ENCODE measurements at places on chromosomes 16 and 17. TPM values are rescaled to one million over a fixed set of nuclear protein-coding genes. Genes with fewer than 3 reads are reported as not detected.
A peak's percentile ranks its signal among the peaks of the same experiment; 100 is the strongest.

- DNase-seq: no peak
Observed at GRCh38 chr17:57956291-57957119, 1.3 kb upstream of the CUEDC1 start.

GRCh38 chr17:51428668-51429495, 168.5 kb downstream of the UTP18 start:
- DNase-seq: no peak

DNA sequence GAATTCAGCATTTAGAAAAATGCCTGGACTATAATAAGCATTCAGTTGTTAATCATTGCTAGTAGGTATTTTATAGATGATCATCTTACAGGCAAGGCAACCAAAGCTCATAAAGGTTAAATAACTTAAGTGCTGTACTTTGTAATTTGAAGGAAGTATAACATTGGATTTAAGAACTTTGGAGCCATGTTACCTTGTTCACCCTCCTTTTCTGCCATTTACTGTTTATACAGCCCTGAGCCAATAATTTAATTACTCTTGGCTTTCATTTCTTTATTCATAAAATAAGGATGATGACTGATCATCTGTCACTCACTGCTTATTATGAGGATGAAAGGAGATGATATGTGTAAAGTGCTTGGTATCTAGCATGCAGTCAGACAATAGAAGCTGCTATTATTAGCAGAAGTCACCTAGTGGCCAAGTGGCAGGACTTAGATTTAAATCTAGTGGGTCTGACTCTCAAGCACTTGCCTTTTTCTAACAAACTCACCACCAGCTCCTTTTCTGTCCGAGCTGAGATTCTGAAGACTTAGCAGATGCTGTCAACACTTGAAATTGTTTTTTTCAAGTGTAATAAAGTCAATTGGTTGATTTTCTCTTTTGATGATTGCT, 18.3 kb upstream of the DDX52 start:
- no peak for DNase-seq

DNA sequence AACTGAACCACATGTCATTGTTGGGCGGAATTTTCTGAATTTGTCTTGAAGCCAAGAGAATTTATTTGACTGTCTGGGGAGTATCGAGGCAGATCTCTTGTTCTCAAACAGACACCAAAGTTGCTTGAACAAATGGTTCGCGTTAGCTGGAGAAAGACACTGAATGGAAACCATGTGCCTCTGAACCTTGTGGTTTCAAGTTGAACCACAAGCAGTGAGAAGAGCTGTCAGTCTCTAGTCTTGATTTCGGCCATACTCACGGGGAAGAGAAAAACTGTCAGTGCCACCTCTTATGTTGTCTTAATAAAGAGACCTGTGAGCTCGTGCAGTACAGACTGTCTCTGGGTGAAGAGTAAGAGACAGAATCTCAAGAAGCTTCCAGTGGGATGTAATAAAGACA, 886.5 kb upstream of the SOX9 start:
- DNase-seq: no peak

Gene TEKT1
- 9.7 TPM for total RNA-seq

GRCh38 chr16:75073545-75074303, 42.9 kb downstream of the LDHD start:
- no peak for DNase-seq

Gene FBRS
- total RNA-seq: 68.6 TPM

DNA sequence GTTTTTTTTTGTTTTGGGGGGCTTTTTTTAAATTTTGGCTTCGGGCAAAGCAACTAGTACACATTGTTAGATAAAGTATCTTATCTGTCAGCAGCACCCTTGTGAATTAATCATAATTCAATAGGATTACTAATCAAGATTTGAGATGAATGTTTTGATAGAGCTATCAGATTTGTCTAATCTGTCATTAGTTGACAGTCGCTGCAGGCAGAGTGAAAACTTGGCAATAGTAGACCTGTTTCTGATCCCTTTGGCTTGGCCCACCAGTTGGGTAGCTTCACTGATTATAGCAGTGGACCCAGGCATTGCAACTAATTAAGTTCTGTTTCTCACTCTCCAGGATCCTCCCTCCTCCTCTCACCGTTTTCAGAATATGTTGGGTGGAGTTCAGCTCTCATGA, 258.6 kb downstream of the IRX3 start:
- DNase-seq: no peak

DNA sequence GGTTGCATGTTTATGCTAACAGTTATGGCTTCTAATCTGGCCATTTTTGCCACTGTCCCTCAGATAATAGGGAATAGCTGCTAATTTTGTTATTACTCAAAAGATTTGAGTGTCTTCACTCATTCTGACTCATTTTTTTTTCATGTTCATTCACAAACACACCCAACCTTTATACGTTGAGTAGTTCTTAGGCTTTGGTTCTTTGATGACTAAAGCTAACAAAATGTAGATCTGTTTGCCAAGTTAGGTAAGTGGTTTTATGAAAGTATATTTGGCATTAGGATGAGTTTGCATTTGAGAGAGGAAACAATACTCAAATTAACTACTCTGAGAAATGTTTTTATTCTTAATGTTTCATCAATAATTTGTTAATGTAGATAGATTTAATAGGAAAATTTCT, 3.6 kb downstream of the MAP2K4 start:
- DNase-seq: no peak

DNA sequence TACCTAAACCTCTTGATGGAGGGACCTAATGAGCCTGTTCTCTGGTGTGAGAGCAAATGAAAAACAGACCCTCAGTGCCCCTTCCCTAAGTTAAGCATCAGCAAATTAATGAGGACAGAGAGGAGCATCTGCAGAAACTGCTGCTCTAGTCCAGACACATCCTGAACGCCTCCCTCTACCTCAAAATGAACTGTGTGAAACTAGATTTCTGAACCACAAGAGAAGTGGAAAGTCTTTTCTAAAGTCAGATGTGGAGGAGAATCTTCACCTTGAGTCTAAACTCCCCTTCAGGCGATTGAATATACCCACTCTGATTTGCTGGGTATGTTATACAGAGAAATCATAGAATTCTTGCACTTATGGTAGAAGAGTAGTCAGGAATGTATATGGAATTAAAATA, 104.4 kb upstream of the AMZ2 start:
- DNase-seq: no peak

- DNase-seq: peak; percentile 65
Observed at GRCh38 chr17:68089881-68090280, 54.3 kb downstream of the KPNA2 start.

Gene OR2C1
- not detected for total RNA-seq

Gene CASKIN1
- total RNA-seq: 0.09 TPM

DNA sequence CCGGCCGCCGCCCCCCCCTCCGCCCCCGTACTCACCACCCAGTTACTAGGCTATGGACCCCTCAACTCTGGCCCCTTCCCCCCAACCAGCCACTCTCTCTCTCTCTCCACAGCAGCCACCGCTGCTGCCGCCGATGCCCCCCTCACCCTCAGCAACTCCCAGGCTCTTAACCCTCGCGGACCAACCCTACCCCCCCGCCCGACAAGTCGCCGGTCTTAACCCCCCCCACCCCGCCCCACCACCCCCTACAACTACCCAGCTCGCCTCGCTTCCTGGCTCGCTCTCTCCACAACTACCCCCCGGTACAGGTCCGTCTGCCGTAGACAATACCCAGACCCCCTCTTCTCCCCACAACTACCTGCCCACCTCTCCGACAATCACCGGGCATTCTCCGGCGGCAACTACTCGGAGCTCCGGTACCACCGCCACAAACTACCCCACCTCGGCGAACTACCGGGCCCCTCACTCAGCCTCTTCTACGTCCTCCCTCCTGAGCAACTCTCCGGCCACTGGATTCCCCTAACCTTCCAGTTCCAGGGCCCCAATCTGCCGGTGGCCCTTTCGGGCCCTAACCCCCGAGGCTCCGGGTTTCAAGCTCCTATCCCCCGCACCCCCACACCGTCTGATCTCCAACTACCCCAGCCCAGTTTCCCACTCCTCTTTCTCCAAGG, 702 bp downstream of the PHF23 start:
- no peak for DNase-seq

Gene SLC38A8
- not detected for total RNA-seq

Gene KIF2B
- total RNA-seq: not detected

DNA sequence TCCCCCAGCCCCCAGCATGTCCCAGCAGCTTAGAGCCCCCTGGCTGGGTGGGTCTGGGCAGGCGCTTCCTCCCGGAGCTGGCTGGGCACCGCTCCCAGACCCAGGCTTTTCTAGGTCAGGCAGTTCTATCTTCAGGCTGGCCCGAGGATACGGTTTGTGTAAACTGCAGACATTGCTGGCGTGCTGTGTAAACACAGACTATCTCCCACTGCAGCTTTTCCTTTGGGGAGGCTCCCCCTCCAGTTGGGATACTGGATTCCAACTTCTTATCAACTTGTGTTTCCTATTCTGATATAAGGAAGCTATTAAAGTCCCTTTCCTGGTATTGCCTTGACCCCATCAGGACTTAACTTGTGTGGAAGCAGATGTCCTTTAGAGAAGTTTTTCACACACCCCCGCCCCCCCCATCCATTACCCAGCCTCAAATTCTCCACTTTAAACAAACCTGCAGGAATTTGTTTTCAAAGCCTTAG, 18.3 kb upstream of the GNA13 start:
- peak; percentile 56 for DNase-seq

Gene LAT
- 17.8 TPM for total RNA-seq

Gene CEP95
- total RNA-seq: 34.2 TPM

- DNase-seq: no peak
Observed at GRCh38 chr16:78832100-78832499, 732.6 kb downstream of the WWOX start.

Gene DOK4
- total RNA-seq: 57.3 TPM

DNA sequence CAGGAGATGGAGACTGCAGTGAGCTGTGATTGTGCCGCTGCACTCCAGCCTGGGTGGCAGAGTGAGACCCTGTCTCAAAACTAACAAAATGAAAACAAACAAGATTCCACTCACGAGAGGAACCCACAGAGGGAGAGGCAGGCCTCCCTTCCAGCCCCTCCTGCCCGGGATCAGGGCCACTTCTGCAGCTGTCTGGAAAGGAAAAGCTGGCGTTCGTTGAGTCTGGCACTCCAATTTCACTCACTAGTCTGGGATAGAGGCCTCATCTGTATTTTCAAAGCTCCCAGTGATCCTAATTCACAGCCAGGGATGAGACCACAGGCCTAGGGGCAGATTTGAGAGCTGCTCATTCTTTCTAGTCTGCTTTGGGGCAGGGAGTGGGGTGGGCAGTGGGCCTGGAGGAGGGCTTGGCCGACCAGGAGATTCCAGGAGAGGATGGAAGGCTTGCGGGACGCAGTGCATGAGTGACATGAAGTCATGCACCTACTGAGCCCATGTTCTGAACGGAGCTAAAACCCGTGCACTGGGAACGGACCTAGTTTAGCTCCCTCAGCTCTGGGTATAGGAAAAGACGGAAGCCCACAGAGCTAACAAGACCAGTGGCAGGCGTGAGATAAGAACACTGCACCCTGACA, 54.0 kb downstream of the COTL1 start:
- DNase-seq: no peak

Gene RDM1
- total RNA-seq: not detected

DNA sequence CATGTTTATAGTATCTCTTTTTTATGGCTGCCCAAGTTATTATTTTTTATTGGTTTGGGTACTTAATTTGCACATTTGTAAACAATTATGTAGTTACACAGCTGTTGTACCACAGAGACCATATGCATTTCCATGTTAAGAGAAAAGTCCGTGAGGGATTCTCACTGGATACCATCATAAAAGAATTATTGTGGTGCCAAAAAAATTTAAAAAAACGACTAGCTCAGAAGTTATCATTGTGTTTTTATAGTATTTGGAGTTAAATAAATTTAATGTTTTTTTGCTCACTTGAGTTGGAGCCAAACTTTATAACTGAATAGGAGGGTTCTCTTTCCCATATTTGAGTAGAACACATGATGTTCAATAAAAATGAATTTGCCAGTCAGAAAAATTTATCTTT, 618.7 kb downstream of the WWOX start:
- DNase-seq: no peak

GRCh38 chr16:72987480-72987901, 60.4 kb downstream of the ZFHX3 start:
- DNase-seq: no peak

DNA sequence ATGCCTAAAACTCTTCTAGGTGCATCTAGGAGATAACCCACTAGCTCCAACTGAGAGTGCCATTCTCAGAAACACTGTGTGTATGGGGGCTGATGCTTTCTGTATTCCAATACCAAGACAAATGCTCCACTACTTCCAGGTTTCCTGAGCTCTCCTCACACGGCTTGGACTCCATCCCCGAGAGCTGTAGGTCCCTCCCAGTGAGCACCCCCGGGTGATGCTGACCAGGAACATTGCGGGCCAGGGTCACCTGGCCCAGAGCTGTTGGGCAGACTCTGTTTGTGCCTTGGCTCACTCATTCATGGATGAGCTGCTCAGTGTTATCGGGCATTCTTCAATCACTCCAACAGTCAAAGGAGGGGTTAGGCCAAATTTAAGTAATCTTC, 7.0 kb downstream of the CUEDC1 start:
- DNase-seq: peak; percentile 37

GRCh38 chr17:40726919-40727318, 23.4 kb upstream of the KRT24 start:
- DNase-seq: no peak

GRCh38 chr17:82670661-82671450, 22.6 kb upstream of the WDR45B start:
- no peak for DNase-seq

GRCh38 chr16:2210386-2211365, at the start of gene BRICD5:
TSS of gene BRICD5 (minus strand) at chr16:2210863. CDS start at chr16:2210833, 30 bp downstream.
- DNase-seq: peak; percentile 43

DNA sequence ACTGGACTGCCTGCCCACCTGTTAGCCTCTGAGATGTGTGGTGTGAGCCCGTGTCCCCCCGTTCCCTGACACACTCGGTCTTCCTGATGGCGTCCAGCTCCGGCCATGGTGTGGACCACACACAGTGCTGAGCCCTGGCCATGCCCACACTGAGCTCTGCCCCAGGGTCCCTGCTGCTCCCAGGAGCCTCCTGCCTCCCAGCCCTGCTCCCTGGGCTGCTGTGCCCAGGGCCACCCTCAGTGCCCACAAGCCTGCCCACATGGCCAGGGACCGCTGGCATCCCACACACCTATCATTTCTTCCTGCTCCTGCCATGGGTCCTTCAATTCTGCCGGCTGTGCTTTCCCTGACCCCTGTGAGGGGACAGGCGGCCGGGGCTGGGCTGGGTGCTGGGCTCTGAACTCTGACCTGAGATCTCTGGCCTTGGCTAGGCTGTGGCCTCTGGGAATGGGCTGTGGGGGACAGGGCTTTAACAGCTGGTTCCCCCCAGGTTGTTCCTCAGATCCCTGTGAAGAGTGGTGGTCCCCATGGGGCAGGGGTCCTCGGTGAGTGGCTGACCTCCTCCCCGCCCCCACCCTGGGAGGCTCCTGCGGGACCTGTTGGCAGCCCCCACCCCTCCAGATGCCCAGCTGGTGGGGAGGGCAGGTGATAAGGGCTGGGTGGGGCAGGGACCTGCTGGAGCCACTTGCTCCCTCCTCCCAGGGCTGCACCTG, 4.0 kb downstream of the CEMP1 start:
- DNase-seq: peak; percentile 46

Gene SYNRG
- total RNA-seq: 39.7 TPM

DNA sequence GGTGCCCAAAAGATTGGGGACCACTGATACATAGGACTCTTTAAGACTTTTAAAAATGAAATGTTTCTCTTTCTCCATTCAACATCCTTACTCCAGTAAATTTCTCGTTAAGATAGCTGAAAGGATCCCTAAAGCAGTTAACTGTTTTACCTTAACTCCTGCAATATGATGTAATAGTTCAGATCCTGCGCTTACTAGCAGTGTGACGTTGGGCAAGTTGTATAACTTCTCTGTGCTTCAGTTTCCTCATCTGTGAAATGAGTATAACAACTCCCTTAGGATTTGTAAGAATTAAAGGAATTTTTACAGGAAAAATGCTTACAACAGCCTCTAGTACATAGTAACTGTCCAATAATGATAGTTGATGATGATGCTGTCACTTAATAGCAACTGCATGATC, 158.9 kb downstream of the TANC2 start:
- DNase-seq: no peak

All from lower lobe of right lung (tissue), 2 donors.